ENCODE measurements at places on chromosomes 7 and 10. TPM values are rescaled to one million over a fixed set of nuclear protein-coding genes. Genes with fewer than 3 reads are reported as not detected.

DNA sequence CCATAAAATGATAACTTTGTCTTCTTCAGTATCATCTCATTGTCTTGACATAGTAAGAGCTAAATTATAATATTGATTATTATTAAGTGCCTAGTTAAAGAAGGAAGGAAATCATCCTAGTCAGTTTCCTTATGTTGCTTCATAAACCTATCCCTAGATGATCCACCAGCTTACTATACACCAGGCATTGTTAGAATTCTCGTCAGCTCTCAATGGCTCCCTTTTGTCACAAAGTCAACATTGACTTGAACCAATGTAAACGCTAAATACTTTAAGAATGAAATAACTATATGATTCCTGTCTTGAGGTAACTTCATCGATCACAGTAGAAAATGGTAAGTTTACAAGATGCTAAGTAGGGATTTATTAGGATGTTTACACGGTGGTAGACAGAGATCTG, 1162.9 kb downstream of the CNTNAP2 start:
- no peak overlapping the region for H3K4me3 ChIP-seq
- DNase-seq, result no peak
- no peaks in the 10 kb centered on the region for H3K27me3 ChIP-seq
- H3K36me3 ChIP-seq, result no peaks in the 10 kb centered on the region
- no peaks in the 10 kb centered on the region for H3K4me1 ChIP-seq

GRCh38 chr10:10235003-10235402, 782.7 kb upstream of the CELF2 start:
- no peaks in the 10 kb centered on the region for H3K36me3 ChIP-seq
- H3K4me3 ChIP-seq, result no peak overlapping the region
- no peak overlapping the region for H3K27ac ChIP-seq
- no peaks in the 10 kb centered on the region for H3K4me1 ChIP-seq
- H3K27me3 ChIP-seq, result peaks cover 8% of the 10 kb centered on the region

DNA sequence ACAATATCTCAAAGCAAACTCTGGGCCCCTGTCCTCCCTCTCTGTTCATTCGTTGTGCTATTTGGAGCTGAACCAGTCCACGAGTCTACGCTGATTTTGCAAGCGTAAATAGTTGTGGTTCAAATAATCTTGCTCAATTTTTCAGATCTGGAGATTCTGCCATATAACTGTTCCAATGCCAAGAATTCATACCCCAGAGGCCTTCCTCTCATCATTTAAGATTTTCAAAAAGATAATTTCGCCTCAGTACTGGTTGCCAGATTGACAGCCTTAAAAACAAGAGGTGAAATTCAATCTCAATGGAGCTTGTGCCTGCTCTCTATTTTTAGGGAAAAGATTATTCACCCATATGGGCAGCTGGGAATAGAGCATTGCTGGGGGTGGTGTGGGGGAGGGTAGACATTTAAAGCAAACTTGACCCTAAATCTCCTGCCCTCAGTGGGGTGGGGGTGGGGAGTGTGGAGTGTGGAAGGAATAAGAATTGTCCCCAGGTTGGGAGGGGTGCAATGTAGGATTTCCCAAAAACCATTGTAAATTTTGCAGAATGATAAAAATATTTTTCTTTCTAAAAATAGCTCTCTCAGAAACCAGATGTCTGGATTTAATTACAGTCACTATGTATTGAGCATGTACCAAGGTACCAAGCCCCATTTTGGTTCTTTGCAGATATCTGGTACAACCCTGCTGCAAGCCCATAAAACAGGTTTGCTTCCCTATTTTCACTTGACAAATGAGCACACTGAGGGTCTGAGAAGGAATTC, 104.7 kb upstream of the EEPD1 start:
- no peak for DNase-seq
- no peaks in the 10 kb centered on the region for H3K27me3 ChIP-seq
- H3K4me1 ChIP-seq, result no peaks in the 10 kb centered on the region
- no peaks in the 10 kb centered on the region for H3K36me3 ChIP-seq
- no peak overlapping the region for H3K27ac ChIP-seq
- no peak overlapping the region for H3K4me3 ChIP-seq

DNA sequence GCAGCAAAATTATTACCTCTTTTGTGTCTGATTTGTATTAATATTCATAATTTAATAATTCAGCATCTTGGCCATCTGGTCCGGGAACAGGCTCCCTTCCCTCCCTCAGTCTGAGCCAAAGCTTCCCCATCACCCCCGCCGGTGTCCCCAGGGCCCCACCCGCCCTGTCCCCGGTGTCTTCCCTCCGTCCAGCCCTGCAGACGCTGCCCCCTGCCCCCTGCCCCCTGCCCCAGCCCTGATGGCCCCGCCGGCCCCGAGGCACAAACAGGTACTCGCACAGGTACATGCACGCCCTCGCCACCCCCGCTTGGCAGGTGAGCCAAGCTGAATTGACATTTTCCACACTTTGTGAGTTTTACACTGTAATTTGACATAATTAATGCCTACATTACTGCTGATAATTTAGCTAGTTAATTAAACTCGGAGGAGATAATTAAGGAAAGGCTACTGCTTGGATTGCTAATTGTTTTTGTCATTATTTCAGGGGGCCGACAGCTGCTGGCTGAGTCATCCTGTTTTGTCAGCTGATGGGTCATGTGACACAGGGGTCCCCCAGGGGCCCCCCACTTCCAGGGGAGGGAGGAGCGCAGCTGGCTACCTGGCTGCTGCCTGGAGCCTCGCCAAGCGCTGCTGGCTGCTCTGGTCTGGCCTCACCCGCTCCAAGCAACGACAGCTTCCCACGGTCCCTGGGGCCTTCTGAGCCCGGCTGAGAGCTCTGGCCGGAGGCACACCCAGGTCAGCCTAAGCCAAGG, 36.6 kb downstream of the MICALL2 start:
- no peak for DNase-seq
- no peak overlapping the region for H3K27ac ChIP-seq
- peaks cover 28% of the 10 kb centered on the region for H3K27me3 ChIP-seq

GRCh38 chr10:131183546-131184045, 127.9 kb downstream of the TCERG1L start:
- H3K36me3 ChIP-seq, result no peaks in the 10 kb centered on the region
- no peaks in the 10 kb centered on the region for H3K4me1 ChIP-seq
- no peak overlapping the region for H3K27ac ChIP-seq
- DNase-seq, result no peak

DNA sequence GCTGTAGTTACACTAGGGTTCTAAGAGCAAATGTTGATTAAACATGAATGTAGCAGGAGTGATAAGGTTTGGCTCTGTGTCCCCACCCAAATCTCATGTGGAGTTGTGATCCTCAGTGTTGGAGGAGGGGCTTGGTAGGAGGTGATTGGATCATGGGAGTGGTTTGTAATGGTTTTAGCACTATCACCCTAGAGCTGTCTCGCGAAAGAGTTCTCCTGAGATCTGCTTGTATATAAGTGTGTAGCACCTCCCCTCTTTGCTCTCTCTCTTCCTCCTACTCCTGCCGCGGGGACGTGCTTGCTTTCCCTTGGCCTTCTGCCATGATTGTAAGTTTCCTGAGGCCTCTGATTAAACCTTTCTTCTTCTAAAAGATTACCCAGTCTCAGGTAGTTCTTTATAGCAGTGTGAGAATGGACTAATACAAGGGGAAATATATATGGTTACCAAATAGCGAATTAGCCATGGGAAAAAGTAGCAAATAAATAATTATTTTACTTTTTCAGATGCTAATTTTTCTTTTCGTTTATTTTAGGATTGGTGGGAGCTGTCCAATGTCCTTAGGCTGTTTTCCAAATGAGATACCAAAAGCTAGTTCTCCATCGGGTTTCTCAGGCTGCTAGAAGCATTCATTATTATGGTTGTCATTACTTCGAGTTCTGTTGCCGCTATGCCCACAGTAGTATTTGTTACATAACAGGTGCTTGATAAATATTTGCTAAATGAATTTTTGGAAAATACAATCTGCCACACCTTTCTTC, 58.7 kb downstream of the PTEN start:
- peaks cover 56% of the 10 kb centered on the region for H3K36me3 ChIP-seq
- peaks cover 62% of the 10 kb centered on the region for H3K4me1 ChIP-seq
- H3K27me3 ChIP-seq, result no peaks in the 10 kb centered on the region
- no peak overlapping the region for H3K27ac ChIP-seq
- no peak for DNase-seq

- H3K36me3 ChIP-seq, result peaks cover 20% of the 10 kb centered on the region
- H3K27me3 ChIP-seq, result no peaks in the 10 kb centered on the region
- no peak overlapping the region for H3K27ac ChIP-seq
- no peaks in the 10 kb centered on the region for H3K4me1 ChIP-seq
Observed at GRCh38 chr7:135645296-135645904, 16.9 kb upstream of the STMP1 start.

DNA sequence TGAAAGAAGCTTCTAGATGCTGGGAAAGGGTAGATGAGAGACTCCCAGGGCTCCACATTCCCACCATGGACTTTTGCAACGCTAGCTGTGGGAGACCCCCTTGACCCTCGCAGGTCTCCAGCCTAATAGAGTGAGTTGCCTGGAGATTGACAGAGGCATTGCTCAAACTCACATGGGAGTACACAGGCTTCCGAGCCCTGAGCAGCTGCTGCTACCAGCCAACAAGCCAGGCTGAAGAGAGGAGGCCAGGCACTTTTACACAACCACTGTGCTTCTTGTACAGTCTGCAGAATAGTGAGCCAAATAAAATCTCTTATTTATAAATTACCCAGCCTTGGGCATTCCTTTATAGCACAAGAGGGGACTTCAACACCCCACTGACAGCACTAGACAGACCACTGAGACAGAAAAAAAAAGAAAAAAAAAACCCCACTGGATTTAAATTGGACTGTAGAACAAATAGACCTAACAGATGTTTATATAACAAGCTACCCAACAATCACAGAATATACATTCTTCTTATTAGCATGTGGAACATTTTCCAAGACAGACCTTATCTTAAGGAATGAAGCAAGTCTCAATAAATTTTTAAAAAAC, 146.2 kb downstream of the ZFAND4 start:
- peaks cover 27% of the 10 kb centered on the region for H3K36me3 ChIP-seq
- H3K27ac ChIP-seq, result no peak overlapping the region
- DNase-seq, result no peak
- H3K27me3 ChIP-seq, result no peaks in the 10 kb centered on the region

- H3K27me3 ChIP-seq, result peaks cover 41% of the 10 kb centered on the region
- peaks cover 4% of the 10 kb centered on the region for H3K4me1 ChIP-seq
- H3K27ac ChIP-seq, result no peak overlapping the region
- peaks cover 8% of the 10 kb centered on the region for H3K36me3 ChIP-seq
Observed at GRCh38 chr10:132187430-132188138, 836 bp downstream of the DPYSL4 start.

DNA sequence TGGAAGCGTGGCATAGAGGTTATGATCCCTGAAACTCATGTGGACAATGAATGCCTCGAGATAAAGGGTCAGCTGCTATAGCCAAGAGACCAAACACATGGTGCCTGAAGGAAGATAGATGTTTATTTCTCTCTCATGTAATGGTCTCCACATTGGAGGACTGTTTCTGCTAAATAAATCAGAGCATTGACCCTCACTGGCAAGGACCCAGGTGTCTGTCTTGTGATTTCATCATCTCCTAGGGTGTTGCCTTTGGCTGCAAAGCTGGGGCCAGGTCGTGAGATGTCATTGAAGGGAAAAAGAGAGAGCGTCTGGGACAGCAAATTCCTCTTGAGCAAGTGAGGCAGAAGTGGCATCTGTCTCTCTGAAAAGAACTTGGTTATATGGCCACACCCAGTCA, 64.6 kb downstream of the JCAD start:
- H3K27ac ChIP-seq, result no peak overlapping the region
- no peaks in the 10 kb centered on the region for H3K4me1 ChIP-seq
- DNase-seq, result no peak
- H3K27me3 ChIP-seq, result peaks cover 54% of the 10 kb centered on the region

- H3K36me3 ChIP-seq, result no peaks in the 10 kb centered on the region
- DNase-seq, result no peak
- H3K4me1 ChIP-seq, result no peaks in the 10 kb centered on the region
- no peaks in the 10 kb centered on the region for H3K27me3 ChIP-seq
- no peak overlapping the region for H3K27ac ChIP-seq
- H3K4me3 ChIP-seq, result no peak overlapping the region
Observed at GRCh38 chr7:2586326-2587020, 27.7 kb downstream of the IQCE start.

GRCh38 chr10:108051218-108051617, 886.7 kb upstream of the SORCS1 start:
- no peak overlapping the region for H3K27ac ChIP-seq
- no peak for DNase-seq
- H3K27me3 ChIP-seq, result no peaks in the 10 kb centered on the region
- no peaks in the 10 kb centered on the region for H3K4me1 ChIP-seq

DNA sequence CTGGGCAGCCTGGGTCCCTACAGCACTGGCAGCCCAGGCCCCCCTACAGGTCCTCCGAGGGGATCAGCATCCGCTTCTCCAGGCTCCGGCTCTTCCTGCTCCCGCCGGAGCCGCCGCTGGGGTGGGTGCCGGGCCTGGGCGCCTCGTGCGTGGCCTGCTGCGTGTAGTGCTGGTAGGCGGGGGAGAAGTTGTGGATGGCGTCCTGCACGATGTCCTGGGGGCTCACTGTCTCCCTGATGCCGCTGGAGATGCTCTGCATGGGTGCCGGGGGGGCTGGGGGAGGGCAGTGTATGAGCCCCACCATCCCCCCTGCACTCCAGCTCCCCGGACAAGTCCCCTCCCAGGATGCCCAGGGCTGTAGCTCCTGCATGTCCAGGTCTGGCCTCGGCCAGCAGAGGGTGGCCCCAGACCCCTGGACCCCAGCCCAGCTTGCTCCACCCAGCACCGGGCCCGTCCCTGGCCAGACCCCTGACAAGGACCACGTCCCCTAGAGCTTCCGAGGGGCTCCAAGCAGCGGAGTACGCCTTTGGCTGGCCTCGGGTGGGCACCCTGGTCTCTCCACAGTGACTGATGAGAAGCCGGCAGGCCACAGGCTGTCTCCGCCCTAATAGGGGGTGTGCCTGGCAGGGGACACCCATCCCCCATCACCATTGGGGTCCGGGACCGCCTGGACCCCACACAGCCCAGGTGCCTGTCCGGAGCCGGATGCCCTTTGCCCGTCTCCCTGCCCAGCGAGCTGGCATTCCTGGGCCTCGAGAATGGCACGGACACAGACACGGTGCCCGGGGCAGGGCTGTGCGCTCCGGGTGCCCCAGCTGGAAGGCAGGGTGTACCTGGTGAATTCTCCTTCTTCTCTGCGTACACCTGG, 8.9 kb downstream of the TMEM184A start:
- DNase-seq, result no peak
- H3K27me3 ChIP-seq, result no peaks in the 10 kb centered on the region
- no peak overlapping the region for H3K4me3 ChIP-seq

- peak within 1 kb of the TSS; percentile 69 for H3K4me3 ChIP-seq
- DNase-seq, result peak; percentile 14
- H3K4me1 ChIP-seq, result peaks cover 4% of the 10 kb centered on the region
Observed at GRCh38 chr7:98869597-98870120, at the start of gene TMEM130. TMEM130 (minus strand) TSS chr7:98870014; CDS start chr7:98869861, 153 bp downstream.

DNA sequence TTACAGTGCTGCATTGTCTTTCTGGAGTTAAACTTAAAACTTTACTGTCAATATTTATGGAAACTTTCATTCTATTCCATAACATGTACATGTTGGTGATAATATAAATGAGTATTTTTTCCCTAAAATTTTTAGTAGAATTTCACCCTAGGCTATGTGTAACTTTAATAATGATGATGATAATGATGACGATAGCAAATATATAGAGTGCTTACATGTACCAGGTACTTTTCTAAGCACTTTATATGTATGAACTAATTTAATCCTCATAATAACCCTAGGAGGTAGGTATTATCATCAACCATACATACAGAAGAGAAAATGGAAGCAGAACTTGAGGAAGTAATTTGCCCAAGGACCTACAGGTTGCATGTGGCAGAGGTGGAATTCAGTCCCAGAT, 85.6 kb downstream of the LRRTM3 start:
- H3K27ac ChIP-seq, result no peak overlapping the region
- H3K4me1 ChIP-seq, result no peaks in the 10 kb centered on the region
- no peaks in the 10 kb centered on the region for H3K36me3 ChIP-seq
- no peak overlapping the region for H3K4me3 ChIP-seq

KCP gene
- 0.10 TPM for total RNA-seq

BMPER gene
- total RNA-seq, result not detected

Data from activated naive CD8-positive, alpha-beta T cell treated with anti-CD3 and anti-CD28 coated beads for 36 hours (primary cell).